ENCODE measurements at places on chromosomes 12 and 14.

GRCh38 chr12:121217063-121217462 lies 7.1 kb downstream of the P2RX4 start:
- DNase-seq: no peak

DNA sequence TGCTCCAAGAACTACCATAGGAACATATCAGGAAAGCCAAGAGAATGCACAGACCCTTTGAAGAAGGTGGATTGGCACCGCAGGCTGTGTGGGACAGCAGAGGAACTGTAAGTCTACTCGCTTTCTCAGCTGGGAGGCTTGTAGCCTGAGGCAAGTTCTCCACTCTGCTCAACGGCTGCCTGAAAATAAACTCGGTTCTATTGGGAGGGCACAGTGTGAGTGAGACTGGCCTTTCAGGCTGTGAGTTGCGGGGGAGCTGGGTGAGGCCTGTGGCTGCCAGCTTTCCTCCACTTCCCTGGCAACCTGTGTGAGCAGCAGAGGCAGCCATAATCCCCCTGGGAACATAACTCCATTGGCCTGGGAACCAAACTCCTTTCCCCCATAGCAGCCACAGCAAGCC lies 132.1 kb downstream of the ANKS1B start:
- no peak for DNase-seq

DNA sequence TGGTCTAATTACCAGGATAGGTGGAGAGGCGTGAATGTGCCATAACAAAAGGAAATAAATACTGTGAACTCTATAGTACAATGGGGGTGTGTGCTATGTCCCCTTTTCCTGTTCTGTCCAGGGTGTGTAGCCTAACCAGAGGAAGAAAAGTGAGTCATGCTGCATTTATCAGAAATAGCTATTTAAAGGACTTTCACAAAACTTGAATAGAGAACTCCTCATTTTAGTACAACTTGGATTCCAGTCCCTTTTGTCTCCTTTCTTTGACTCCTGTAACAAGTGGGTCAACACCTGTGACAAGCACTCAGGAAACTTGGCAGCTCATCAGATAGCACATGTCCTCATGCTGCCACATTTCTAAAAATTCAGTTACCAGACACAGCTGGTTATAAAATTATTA lies 123.4 kb downstream of the CCDC91 start:
- DNase-seq: no peak

DNA sequence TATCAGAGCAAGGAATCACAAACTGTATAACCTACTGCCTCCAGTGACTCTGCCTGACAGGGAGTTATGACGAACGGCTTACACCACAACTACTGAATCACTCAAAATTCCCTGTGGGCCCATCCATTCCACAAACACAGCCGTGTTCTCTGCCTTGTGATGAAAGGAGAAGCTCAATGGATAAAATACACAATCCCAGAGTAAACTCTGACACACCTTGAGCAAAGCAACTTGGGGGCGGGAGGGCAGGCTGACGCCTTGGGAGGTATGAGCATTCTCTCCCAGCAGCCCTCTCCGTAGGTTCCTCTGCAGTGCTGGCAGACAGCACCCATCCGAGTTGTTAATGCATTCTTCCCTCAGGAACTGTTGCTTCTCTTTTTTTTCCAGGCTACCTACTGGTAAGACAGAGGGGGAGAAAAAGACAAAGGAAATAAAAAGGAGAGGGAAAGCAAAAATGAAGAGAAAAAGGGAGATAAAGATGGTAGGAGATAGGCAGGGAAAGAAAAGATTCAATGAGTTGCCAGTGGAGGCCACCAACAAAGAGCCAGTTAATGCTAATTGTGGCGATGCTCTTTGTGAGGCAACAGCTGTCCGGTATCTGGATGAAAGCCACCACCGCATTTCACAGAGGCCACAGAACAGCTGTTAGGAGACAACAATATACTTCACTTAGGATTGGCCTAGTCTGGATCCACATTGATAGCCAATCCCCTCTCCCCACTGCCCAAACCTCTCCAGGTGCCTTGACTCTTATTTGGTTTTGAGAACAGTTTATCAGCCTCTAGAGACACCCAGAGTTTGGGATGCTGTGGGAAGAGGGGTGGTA lies 4.7 kb upstream of the DIO2 start:
- DNase-seq: peak; percentile 22

DNA sequence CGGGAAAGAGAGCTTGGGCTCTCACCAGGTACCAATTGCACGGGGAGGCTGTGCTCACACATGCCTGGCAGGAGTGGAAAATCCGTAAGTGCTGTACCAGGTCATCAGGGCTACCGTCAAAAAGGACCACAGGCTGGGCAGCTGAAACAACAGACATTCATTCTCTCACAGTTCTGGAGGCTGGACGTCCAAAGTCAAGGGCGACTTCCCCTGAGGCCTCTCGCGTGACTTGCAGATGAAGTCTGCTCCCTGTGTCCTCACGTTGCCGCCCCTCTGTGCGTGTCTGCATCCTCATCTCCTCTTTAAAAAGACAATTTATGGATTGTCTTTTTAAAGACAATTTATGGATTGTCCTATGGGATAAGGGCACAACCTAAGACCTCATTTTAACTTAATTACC lies 73.8 kb upstream of the FZD10 start:
- DNase-seq: no peak

- no peak for DNase-seq
These were observed 607 bp downstream of the OS9 start for GRCh38 chr12:57694459-57695019.

Measured in eye (tissue), 1 donor.